ENCODE measurements at places on chromosomes 13 and 19. TPM values are rescaled to one million over a fixed set of nuclear protein-coding genes. Genes with fewer than 3 reads are reported as not detected.

Gene TRPC4
- 0.08 TPM for total RNA-seq

Gene BSPH1
- total RNA-seq, result not detected

Gene BRME1
- total RNA-seq, result 0.27 TPM

Gene GAMT
- 25.1 TPM for total RNA-seq

Gene CNN2
- total RNA-seq, result 58.7 TPM

Gene CD33
- total RNA-seq, result not detected

Gene ANKLE1
- 0.72 TPM for total RNA-seq

Gene TSSK6
- total RNA-seq, result 2.0 TPM

Gene PRR36
- 0.20 TPM for total RNA-seq

Gene MISP3
- 3.6 TPM for total RNA-seq

Gene PRRG2
- total RNA-seq, result 0.54 TPM

Gene ZNF540
- total RNA-seq, result not detected

Measured in A549 treated with DMSO at 1 μM for 4 hours (cell line).